Caki2 (cell line): ENCODE measurements at places on chromosomes 16 and 17. TPM values are rescaled to one million over a fixed set of nuclear protein-coding genes. Genes with fewer than 3 reads are reported as not detected.
A peak's percentile ranks its signal among the peaks of the same experiment; 100 is the strongest.

GRCh38 chr16:17949141-17949981, 387.2 kb downstream of the NPIPA8 start:
- DNase-seq = no peak

DNA sequence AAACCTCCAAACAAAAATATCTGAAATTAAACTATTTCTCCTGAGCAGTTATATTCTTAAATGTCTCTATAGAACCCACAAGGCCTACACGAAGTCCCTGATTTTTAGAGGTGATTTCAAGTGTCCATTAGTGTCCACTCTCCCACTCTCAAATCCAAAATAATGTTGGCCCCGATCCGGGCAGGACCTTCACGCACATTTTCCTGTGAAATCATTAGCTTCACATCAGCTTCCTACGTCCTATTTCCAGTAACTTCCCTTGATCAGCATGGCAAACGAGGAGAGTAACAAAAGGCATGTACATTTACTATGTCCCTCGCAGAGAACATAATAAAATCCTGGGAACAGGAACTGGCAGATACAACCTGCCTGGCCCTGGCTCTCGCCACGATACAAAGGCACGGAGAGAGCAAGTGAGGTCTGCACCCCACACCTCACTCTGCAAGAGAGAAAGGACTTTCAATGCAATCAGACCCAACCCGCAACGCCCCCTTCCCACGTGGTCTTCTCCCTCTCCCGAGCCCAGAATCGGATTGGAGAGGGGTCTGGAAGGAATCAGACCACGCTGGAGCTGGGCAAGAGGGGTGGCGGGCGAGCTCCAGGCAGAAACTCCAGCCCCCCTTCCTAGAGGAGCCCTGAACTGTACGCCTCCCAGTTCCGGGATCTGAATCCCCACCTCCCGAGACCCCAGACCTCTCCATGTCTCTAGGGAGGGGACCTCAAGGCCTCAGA, 17.5 kb upstream of the C17orf78 start:
- DNase-seq = peak; percentile 61

GRCh38 chr16:86020971-86021370, 122.0 kb downstream of the IRF8 start:
- no peak for DNase-seq

DNA sequence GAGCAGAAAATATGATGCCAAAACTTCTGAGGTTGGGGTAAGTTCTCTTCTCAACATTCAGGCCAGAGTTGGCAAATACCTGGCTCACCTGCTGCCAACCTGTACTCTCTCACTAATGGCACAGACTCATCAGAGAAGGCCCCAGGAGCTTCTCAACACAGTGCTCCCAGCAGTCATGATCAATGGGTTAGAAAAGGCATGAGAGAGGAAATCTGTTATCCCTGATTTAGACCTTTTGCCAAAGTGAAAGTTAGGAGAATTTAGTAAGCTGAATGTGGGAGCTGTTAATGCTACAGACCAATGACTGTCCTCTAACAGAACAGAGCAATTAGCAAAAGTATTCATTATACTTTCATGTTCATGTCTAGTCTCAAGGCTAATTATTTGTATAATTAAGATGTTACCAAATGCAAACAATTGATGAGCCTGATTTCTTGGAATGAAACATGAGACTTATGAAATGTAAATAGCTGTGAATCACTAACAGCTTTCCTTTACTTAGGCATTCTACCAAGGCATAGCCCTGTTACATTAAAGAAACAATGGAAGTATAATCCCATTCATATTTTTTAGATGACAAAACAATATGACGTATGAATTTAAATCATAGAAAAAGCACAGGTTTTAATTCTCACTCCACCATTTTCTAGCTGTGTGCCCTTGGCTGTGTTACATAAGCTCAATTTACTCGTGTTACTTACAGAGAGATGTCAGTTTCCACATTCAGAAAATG, 68.7 kb upstream of the MARCHF10 start:
- no peak for DNase-seq

DNA sequence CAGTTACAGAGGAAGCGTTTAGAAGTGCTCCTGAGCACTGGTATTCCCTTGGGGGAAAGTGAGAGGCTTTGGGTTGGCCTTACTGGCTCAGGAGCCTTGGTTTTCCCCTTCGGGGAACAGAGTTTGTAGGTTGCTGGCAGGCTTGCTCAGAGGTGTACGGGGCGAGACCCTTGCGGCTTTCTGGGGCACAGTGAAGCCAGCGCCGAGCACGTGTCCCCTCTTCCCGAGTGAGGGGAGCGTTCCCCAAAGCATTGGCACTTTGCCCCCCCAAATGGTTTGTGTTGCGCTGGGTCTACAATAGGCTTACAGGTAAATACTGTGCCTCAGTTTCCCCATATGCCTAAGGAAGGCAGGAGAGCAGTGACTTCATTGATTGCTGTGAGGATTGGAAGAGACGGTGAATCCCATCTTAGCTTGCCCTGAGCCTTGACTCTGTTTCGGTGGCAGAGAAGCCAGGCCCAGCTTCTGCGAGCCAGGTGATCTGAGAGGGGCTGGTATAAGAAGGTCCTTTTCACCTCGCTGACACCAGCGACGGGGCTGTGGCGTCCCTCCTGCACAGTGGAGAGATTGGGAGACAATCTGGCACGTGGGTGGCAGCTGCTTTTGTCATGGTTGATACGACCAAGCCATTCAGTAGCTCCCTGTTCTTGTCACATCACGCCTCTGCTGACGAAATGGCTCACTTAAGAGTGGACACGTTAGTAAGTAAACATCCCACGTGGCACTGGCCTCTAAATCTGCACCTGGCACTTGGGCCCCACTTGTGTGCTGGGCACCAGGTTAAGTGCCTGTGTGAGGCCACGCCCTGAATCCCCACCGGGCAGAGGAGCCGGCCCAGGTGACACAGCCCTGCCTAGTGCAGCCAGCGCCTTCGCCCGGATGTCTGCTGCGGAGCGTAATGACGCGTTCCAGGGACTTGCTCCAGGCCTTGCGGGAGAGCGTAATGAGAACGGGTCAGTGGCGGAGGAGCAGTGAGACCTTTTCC, 55.0 kb downstream of the MEAK7 start:
- DNase-seq = no peak

DNA sequence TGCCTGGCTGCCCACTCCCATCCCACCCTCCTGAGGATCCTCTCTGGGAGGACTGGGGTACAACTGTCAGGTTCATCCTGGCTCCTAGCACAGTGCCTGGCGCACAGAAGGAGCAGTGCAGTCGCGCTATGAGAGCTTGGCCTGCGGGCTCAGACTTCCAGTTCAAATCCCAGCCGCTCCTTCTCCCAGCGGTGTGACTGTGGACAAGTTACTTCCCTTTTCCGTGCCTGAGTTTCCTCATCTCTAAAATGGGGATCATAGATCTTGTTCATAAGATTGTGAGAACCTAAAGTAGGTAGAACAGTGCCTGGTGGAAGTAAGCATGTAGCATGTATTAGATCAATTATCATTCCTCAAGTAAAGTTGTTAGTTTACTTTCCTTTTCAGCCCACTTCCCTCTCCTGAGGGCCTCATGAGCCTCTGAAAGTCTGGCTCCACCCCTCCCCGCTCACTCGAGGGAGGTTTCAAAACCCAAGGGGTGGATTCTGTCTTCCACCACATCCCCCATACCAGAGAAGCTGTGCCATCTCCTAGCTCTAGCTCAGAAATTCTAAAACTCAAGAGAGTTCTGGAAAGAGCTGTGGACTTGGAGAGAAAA, 19.9 kb upstream of the COL1A1 start:
- DNase-seq = no peak

GRCh38 chr17:82110298-82110697, 12.3 kb upstream of the FASN start:
- peak; percentile 69 for DNase-seq

GRCh38 chr17:67514998-67515397, 137.9 kb downstream of the PITPNC1 start:
- DNase-seq = no peak

DNA sequence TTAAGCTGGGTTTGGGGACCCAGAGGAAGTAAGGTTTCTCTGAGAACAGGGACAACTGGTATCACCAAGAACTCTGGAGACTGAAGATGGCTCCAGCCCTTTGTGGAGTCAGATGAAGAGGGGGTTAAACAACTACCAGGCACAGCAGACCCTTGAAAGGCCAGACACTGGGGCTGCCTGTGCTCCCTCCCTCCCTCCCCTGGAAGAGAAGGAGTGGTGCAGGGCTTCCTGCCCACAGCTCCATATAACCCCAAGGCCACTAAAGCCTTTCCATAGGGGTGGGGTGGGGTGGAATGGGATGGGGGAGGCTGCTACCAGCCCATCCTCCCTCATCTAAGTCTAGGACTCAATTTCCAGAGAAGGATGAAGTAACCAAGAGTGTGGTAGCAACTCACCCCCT, 66.7 kb downstream of the CCDC182 start:
- DNase-seq = no peak

GRCh38 chr17:66691644-66692420, 143.1 kb upstream of the CACNG5 start:
- peak; percentile 37 for DNase-seq

DNA sequence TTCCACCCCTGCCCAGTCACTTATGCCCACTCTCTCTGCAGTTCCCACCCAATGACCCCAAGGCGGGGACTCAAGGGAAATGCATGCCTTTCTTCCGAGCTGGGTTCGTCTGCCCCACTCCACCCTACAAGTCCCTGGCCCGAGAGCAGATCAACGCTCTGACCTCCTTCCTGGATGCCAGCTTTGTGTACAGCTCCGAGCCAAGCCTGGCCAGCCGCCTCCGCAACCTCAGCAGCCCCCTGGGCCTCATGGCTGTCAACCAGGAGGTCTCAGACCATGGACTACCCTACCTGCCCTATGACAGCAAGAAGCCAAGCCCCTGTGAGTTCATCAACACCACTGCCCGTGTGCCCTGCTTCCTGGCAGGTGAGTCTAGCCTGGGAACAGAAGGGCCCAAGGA, 13.8 kb downstream of the LPO start:
- DNase-seq = no peak

GRCh38 chr17:82050152-82050760, 1.4 kb downstream of the RFNG start:
- no peak for DNase-seq

DNA sequence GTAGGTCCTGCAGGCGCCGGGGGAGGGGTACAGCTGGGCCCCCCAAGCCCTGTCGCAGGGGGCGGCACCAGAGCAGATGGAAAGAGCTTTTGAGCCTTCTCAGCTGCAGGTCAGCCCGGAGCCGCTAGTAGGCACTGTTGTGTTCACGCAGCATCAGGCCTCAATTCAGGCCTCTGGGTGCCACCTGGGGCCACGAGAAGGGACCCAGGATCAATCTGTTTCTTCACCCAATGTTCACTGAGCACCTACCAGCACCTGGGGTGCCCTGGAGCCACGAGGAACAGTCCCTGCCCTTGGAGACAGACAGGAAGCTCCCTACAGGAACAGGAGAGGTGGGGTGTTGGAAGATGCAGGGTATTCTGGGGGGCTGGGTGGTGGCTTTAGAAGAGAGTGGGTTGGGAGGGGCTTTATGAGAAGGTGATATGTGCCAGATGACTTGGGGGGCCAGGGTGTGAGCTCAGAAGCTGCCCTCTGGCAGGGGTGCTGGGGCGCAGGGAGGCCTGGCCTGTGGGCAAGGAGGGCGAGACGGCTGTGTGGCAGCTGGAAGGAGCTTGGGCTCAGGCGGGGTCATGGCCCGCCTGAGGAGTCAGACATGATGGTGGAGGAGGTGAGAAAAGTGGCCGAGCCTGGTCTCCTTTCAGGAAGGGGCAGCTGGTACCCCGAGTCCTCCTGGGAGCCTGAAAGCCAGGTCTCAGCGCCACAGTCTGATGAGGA, 121.9 kb upstream of the GSE1 start:
- DNase-seq = no peak

- no peak for DNase-seq
These were observed 52.3 kb downstream of the CYB5D2 start for GRCh38 chr17:4195306-4195705.

DNA sequence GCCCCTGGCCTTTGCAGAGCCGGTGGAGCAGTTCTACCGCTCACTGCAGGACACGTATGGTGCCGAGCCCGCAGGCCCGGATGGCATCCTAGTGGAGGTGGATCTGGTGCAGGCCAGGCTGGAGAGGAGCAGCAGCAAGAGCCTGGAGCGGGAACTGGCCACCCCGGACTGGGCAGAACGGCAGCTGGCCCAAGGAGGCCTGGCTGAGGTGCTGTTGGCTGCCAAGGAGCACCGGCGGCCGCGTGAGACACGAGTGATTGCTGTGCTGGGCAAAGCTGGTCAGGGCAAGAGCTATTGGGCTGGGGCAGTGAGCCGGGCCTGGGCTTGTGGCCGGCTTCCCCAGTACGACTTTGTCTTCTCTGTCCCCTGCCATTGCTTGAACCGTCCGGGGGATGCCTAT, 29.5 kb downstream of the CIITA start:
- DNase-seq = no peak

- DNase-seq = no peak
These were observed 27.3 kb upstream of the ALKBH5 start for GRCh38 chr17:18156171-18156975.

DNA sequence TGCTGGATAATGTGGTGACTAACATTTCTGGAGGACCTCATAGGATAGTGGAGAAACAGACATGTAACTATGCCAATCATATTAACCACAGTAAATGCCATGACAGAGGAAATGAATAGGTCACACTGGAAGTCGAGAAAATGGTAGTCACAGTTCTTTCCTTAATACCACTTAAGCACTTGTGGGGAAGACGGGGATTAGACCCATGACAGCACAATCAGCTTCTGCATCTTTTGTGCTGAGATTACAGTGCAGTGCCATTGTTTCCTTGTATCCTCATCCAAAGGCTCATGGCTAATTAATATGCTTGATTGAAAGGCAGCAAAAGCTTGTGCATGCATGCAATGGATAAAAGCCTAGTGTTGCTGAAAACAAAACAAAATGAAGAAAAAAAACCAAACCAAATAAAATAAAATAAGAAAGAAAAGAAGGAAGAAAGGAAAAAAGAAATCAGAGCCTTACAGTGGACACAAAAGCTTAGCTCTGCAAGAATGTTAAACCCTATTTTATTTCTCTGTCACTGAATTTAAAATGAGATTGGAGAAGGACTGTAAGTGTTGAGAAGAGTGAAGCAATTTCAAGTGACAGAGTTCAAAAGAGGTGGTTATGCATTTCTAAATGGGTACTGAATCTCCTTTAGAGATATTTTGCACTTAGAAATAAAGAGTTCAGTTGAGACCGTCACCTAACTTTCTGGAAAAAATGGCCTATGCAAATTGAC, 1011.9 kb downstream of the CDH8 start:
- no peak for DNase-seq

DOC2A gene
- total RNA-seq = 1.2 and 1.7 TPM in 2 replicates

CCDC200 gene
- total RNA-seq = not detected in 2 replicates

CPHXL2 gene
- total RNA-seq = not detected in 2 replicates

TMEM100 gene
- not detected in 2 replicates for total RNA-seq

TK1 gene
- 160 and 213 TPM in 2 replicates for total RNA-seq

ARHGAP44 gene
- total RNA-seq = 0.64 TPM in 1 of 2 replicates, not detected in the other

SPATA22 gene
- total RNA-seq = not detected in 2 replicates

FOXL1 gene
- 5.0 and 11.4 TPM in 2 replicates for total RNA-seq

NOL3 gene
- 114 and 120 TPM in 2 replicates for total RNA-seq

KRTAP16-1 gene
- not detected in 2 replicates for total RNA-seq
